Epithelial cell of prostate (primary cell): ENCODE measurements at places on chromosomes 12 and 14.

DNA sequence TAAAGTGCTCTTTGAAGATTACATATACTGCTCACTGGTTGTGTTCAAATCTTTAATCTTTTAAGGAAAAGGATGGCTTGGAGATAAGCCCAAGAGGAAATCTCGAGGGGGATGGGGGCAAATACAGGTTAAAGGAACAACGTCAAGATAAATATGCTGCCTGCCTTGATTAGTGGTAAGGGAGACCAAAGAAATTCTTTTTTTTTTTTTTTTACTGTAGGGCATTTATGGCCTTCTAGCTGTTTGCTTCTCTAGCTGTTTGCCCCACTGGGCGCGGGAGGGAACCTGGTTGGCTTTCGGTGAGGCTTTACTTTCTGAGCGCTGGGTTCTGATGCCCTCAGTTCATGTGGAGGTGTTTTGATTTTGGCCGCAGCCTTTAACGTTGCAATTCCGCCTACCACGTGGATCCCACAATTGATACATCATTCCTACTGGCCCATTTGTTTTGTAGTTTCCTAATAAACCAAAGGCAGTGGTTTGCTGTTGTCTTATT is 5.7 kb downstream of the CCND2 start:
- DNase-seq = no peak

DNA sequence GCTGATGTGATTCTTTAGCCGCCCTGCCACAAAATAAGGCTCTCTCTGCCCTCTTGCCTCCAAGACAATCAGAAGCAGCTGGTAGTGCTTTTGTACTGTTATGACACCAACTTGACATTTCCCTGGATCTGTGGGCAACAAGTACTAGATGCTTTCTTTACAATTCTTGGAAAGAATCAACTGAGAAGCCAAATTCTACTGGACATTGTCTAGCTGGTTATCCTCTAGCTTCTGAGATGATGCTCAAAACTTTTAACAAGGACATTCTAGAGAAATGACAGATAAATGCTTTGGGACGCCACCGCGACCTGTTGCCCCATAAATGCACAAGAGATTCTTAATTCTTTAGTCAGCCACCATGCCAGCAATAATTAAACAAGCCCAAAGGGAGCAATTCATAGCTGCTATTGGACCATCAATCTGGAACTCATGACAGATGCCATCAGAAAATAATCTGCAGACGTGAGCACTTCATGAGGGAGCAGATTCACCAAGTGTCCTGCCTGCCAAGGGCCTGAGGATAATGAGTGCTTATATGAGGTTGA is 22.8 kb downstream of the FMNL3 start:
- no peak for DNase-seq

DNA sequence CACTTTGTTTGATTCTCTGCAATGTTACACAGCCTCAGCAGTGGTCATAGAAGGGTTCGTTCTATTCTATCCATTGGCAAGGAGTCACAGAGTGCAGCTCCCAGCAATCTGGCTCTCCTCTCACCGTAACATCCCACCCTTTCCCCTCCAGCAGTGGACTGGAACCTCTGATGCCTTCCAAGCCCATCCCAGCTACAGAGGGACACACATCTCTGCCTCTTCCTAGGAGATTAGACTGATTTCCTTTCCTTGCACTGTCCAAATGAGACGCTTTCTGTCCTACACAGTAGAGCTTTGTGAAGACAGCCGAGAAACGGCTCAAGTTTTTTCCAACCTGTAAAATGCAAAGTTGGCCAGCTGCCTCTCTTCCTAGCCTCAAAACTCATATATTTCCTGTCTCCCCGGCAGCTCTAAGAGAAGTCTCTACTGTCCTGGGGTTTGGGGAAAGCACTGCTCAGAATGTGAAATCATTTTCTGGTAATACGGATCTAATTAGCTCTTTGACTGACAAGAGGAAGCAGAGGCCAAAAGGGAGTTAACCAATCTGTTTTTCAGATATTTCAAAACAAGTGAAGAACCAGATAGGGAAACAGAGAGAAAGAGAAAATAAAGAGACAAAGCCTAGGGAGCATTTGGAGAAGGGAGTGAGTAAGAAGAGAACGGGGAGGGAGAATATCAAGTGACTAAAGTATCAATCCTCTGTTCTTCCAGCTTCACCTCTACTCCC is 516 bp downstream of the NINJ2 start:
- no peak for DNase-seq

GRCh38 chr14:71967704-71968103 is 35.5 kb downstream of the RGS6 start:
- no peak for DNase-seq

- DNase-seq = no peak
These were observed 72.9 kb downstream of the PPP2R5C start for GRCh38 chr14:101834397-101834796.

DNA sequence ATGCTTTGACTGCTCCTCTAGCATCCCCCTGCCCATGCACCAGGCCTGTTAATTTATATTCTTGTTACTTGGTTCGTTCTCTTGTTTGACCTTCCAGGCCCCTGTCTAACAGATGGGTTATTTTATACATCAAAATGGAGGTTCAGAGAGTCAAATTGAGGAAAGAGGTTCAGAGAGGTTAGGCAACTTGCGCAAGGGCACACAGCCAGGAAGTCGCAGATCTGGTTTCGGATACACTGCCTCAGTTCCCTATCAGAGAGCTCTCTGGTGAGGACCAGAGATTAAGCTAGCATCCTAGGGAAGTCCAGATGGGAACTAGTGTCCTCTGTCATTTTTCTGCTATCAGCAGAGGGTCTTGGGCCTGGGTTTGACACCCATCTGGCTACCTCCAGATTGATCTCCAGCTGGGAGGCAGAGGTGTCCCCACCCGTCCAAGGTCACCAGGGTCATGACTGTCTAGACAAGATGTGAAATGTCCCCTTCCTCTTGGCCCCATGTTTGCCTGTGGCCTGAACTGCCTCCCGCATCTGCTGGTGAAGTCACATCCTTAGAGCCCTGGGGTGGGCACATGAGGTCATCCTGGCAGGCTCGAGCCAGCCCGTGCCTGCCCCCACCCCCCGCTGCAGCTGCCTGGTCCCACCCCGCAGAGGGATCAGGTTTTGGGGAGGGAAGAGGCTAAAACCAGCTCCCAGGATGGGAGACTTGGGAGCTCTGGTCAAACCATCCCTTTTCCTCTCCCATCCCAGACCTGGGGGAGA is 84.3 kb upstream of the NCOR2 start:
- no peak for DNase-seq
